ENCODE measurements at places on chromosomes 2 and 18.
A peak's percentile ranks its signal among the peaks of the same experiment; 100 is the strongest.

DNA sequence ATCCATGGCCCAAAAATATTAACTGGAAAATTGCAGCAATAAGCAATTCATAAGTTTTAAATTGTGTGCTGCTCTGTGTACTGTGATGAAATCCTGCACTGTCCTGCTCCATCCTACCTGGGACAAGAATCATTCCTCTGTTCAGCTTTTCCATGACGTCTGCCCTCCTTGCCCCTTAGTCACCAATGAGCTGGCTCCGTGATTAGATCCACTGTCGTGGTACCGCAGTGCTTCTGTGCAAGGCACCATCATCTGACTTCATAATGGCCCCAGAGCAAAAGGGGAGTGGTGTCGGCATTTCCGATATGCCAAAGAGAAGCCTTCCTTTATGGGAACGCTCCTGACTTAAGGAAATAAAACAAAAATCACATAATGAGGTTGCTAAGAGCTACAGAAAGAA lies 3.4 kb upstream of the FAHD2A start:
- no peak for DNase-seq

- DNase-seq: no peak
These were observed 113.4 kb upstream of the CCDC68 start for GRCh38 chr18:55072698-55073097.

DNA sequence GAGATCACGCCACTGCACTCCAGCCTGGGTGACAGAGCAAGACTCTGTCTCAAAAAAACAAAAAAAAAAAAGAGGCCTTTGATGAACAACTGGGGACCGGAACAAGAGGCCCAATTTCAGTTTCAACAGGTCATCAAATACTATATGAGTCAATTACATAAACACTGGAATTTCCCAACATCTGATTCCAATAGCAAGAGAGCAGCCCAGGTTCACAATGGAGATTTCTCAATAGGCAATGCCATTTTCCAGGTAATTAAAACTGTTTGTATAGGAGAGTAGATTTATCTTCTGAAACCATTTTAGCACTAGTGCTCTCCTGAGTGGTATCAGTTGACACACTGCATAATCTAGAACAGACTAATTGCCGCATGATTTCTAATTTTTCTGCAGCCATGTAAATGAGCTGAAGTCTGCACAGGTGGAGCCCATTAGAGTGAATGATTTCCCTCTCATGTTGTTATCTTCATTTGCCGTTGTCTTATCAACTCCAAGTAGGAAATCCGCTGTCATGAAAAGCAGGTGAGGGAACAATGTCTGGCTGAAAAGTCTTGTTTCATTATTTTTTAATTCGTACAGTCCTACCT lies 264.1 kb upstream of the MEIS1 start:
- DNase-seq: peak; percentile 62

DNA sequence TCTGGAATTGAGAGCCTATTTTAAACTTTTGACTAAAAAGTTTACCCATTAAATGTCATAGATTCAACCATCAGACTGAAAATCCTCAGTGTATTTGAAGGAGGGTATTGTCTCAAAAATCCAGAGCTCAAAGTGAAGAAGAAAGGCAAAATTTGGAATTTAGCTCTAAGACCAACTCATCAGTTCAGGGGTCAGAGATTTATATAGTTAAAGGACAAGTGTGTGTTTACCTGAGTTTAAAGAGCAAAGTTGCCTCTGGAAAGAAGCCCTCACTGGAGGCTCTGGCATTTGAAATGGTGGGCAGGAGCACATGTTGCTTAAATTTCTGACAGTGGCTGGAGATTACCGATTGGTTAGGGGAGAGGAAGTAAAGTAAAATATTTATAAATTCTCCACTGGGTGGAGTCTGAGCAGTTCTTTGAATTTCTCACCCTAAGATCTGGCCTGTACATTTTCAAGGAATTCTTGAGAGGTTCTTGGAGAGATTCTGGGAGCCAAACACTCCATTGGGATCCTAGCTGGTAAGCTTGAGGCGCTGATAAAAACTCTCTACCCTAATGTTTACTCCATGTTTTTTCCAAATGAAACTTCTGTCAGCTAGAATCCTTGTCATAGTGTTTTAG lies at the start of gene KYNU:
TSS of gene KYNU (plus strand) at position 449 of the 623 bp plus-strand sequence. CDS start 7,704 bp downstream, outside the sequence.
- no peak for DNase-seq

DNA sequence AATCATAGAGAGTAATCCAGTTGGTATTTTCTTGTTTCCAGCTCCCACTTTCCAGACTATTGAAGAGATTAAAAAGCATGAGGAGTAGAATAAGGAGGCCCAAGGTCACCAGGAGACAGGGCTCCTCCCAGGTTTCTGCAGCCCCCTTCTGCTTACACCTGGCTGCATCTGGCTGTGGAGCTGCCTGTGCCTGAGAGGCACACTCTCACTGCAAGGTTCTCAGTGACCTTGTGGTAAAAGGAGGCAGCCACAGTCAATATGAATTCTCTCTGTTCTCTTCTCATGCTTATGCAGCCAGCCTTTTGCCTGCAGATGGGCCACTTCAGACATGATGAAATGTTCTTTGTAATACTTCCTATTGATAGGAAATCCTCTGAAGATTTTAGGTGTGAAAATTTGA lies 233.7 kb downstream of the MYO3B start:
- no peak for DNase-seq

- no peak for DNase-seq
These were observed 464.1 kb upstream of the CRIM1 start for GRCh38 chr2:35891528-35891927.

- no peak for DNase-seq
These were observed 170.5 kb downstream of the SH3RF3 start for GRCh38 chr2:109299536-109299935.

- no peak for DNase-seq
These were observed 105.3 kb upstream of the FZD7 start for GRCh38 chr2:201928363-201928762.

DNA sequence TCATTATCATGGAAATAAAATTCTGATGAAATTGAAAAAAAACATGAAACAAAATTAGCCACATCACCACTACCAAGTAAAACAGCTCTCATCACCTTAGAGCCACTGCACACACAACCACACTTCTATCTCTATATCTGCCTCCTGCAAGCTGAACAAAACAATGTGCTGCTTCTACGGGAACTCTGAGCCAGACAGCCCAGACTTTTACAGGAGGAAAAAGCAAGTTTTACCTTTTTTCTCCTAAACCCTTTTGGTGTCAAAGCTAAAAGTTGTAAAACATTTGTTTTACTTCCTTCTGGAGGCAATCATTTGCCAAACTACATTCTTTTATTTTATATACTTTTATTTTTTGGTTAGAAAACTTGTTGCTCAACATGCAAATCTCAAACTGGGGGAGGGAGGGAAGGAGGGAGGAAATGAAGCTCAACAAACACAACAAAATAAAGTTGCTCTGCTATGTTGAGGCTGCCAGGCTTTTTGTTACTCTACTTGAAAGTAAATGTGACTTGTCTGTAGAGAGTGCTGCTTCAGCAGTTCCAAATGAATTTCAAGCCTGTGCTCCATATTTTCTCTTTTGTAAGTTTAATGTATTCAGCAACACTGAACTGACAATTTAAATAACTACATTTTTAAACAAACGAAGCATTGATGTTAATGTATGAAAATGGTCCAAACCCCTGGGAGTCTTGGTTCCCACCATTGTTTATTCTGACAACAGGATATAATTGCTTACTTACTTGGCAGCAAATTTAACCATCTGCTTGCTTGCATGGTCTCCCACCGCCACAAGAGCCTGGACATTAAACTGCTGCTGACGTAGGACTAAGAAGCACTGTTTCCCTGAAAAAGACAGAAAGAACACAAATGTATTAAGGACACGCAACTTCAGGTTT lies 24.5 kb downstream of the DARS1 start:
- no peak for DNase-seq

DNA sequence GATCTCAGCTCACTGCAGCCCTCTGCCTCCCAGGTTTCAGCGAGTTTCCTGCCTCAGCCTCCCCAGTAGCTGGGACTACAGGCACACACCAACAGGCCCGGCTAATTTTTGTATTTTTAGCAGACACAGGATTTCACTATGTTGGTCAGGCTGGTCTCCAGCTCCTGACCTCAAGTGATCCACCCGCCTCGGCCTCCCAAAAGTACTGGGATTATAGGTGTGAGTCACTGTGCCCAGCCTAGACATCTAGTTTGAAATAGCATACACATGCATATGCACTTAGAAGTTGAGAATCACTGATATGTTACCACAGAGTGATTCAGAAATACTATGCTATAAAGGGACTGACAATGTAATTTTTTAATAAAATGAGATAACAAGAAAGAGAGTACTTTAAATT lies 69.8 kb upstream of the CDKL4 start:
- no peak for DNase-seq

- no peak for DNase-seq
These were observed 9.4 kb downstream of the INSIG2 start for GRCh38 chr2:118097657-118098056.

GRCh38 chr18:74337155-74337911 lies 21.7 kb downstream of the C18orf63 start:
- DNase-seq: no peak

GRCh38 chr2:108607706-108608301 lies 73.5 kb downstream of the LIMS1 start:
- peak; percentile 26 for DNase-seq

DNA sequence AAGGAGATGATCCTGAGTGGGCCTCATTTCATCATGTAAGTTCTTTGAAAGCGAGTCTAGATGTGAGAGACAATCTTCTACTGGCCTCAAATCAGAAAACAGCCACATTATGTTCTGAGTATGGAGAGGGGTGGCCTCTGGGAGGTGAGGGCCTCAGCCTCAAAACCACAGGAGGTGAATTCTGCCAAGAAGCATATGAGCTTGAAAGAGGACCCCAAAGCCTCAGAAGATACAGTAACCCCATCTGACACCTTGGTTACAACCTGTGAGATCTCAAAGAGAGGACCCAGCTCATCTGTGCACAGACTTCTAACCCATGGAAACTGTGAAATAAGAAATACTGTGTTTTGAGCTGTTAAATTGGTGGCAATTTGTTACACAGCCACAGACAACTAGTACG lies 200.1 kb downstream of the ARHGAP15 start:
- DNase-seq: no peak

- no peak for DNase-seq
These were observed 4.7 kb downstream of the ING5 start for GRCh38 chr2:241706537-241706936.

DNA sequence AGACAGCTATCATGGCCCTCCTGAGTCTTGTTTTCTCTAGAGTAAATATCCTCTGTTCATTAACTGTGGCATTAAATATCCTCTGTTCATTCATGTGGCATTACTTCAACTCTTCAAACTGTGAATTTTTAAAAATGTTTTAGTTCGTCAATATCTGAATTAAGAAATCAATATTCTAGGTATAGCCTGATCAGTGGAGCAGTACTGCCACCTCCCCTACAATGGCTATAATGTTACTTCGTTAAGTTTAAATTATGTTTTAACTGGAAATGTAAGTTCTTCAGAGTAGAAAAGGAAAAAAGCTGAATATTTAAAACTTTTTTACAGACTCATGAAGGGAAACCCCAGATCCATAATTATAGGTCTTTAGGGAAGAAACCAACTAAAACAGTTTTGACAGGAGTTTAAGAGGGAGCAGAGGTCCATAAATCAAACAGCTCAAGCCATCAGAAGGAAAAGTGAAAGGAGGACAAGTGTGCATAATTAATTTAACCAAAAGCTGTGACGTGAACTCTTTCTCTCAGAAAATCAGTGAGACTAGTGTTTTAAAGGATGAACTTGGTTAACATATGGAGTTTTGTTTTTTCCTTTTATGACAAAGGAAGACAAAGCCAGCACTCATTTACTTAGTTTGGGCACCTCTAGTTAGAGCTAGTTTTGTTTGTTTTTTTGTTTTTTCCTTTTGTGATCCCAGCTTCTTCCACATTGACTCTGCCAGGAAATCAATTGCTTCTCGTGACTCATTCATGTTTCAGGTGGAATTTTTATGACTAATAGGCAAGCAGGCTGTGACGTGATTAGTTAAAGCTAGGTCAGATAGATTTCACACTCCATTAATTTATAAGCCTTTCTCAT lies 44.9 kb downstream of the RBBP8 start:
- no peak for DNase-seq

DNA sequence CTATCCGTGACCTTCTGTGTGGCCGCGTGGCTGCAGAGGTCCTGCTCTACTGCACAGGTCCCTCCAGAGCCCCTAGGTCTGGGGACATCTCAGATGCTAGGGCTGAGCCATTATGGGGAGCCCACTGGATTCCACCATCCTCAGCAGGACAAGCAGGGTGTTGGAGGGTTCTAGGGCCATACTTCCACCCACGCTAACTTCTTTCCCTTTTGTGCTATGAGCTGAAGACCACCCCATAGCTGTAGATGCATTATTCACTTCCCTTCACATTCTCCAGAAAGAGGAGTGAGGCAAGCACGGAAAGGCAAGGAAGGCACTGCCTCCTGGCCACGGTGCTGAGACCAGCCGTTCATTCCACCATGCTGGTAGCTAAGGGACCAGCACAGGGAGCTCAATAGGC lies 149.5 kb upstream of the MYCN start:
- no peak for DNase-seq

DNA sequence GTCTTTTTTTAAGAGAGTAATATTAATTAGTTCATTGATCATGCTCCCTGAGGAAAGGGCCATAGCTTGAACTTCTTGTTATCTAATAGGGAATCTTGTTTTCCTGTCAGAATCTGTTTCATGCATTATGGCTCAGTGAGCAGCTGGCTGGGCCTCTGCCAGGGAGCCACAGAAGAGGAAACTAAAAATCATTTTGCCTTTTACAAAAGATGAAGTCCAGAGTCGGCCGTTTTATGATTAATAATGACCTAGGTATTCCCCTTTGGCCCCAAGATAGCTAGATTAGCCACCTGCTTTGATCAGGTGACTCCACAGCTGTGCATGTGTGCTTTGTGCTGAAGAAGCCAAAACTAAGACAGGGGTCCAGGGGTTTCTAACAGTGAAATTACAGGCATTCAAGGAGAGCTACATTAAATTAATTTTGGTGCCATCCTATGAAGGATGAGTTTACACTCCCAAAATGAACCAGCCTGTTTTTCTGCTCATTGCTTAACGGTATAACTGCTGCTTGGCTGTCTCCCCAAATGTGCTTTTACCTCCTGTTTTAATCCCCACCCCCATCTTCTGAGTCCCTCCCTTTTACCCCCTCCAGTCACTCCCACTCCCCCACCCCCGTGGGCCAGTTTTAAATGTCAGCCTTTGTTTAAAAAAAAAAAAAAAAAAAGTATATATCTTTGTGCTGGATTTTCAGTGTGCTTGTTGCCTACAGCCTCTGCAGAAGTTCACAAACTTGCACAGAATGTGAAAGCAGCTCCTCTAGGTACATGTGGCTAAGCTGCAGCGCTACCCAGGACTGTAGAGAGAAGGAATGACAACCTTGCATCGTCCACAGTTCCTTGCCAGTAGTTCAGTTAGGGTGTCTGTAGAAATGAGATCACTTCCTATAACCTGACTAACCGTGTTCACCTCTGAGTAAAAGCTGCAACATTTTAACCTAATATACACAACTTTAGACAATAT lies 93.1 kb downstream of the CABLES1 start:
- DNase-seq: peak; percentile 25

- no peak for DNase-seq
These were observed 47.4 kb upstream of the CAB39 start for GRCh38 chr2:230665263-230665691.

DNA sequence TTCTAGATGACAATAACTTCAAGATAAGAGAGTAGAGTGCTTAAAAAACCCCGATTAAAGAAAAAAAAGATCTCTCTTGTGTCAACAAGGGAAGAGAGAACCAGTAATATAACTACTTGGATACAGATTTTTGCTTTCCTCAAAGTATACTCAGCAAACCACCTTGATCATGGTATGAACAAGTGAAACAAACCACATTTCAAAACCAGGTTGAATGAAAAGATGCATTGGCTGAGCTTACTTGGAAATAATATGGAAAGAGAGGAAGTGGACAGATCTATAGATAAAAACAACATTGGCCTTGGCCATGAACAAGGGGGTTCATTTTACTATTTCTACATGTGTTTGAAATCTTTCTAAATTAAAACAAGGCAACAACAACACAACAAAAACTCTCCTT lies 50.1 kb downstream of the ATP8B1 start:
- no peak for DNase-seq

Measured in DMS153 (cell line).